ENCODE measurements at places on chromosomes 1 and 21.

DNA sequence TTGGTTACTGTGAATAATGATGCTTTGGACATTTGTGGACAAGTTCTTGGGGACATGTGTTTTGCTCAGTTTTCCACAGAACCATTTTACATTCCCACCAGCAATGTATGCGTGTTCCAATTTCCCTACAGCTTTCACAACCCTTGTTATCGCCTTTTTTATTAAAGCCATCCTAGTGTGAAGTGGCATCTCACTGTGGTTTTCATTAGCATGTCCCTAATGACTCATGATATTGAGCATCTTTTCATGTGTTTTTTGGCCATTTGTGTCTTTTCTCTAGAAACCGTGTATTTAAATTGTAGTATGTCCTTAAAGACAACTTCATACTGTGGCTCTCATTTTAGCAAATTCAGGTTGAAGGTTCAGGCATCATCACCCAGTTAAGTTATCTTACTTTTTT lies 132.1 kb downstream of the TGFBR3 start:
- DNase-seq = no peak

DNA sequence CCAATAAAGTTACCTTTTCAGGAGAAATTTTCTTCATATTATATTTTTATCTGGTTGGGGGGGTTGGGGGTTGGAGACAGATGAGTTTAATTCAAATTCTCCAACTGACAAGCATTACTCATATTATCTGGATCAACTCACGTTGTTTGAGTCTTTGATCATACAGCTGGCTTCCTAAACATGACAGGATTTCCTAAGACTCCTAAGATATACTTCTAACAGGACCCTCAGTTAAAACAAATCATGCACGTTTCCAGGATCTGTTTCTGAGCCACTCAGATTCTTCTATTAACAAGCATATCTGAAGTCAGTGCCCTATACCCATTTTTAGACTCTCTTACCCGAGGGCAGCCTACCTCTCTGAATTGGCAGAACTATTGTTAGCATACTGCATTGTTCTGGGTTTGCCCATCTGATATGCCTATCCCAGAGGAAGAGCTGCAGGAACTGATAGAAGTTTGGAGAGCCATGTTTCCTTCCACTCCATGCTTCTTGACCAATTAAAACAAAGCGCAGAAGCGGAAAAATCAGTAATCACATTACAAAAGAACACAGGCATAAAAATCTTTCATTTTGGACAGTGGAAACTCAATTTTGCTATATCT lies 653.9 kb downstream of the LTN1 start:
- DNase-seq = no peak

DNA sequence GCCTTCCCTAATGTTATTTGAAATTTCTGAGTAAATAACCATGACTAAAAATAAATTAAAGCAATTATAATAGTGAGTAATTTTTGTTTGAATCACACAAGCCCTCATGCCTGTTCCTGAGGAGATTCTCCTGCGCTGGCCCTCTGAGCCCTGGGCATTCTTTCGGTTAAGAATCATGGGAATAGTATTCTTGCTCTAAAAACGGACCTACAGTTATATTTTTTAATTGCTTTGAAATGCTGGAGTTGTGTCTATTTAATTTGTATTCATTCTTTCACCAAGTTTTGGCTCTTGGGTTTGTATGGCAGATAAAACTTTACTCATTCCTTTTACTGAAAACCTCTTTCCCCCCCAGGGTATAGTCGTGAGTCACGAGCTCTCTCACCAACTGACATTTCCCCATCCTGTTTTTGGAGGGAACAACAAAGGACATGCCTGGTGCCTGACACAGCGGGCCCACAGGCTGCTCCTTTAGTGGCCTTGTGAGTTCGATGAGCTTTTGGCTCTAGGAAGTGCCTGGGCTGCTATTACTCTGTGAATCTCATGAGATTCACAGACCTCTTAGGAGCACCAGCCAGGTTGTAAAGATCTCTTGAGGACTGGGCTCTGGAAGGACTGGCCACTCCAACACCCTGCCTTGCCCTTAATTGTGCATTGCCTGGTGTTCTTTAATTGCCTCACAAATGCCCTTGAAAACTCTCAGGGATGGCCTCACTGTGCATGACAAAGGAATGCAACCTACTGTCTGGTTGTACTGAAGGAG lies 58.6 kb downstream of the DDR2 start:
- DNase-seq = peak; percentile 90

DNA sequence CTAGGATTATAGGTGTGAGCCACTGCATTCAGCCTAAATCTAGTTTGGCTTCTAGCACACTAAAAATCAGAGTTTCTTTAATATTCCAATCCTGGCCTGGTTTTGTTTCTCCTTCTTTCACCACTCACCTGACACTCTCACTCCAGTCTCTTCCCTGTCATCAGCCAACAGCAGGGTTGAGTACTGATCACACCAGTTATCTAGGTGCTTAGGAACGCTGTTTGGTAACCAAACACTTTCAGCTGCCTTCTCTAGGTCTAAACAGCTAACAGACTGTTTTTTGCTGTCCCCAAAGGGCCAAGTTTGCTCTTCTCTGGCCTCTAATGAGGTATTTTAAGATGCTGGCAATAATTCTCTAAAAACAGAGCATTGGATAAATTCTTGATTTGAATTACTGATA lies 17.7 kb upstream of the FRRS1 start:
- no peak for DNase-seq

- DNase-seq = no peak
These were observed 219.0 kb upstream of the NRIP1 start for GRCh38 chr21:15283789-15284188.

- DNase-seq = no peak
These were observed 65.2 kb downstream of the CD247 start for GRCh38 chr1:167453123-167453522.

- no peak for DNase-seq
These were observed 95.6 kb upstream of the FGGY start for GRCh38 chr1:59201341-59201740.

GRCh38 chr1:218205721-218206120 lies 79.4 kb upstream of the RRP15 start:
- DNase-seq = no peak

- DNase-seq = no peak
These were observed 35.7 kb upstream of the GPR88 start for GRCh38 chr1:100502052-100502792.

DNA sequence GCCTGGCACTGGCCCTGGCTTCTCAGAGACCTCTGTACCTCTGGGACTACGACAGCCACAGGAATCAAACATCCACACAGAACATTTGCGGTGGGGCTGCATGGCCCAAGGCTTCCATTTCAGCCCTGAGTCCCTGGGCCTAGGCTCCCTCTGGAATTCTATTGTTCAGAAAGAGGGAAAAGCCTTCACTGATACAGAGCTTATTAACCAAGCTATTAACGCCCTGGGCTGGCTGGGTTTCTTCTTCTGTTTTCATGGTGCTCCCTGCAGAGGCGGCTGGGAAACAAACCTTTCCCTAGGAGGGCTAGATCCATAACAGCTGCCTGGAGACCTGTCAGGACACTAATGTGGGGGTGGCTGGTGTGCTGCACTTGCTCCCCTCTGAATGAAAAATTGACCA lies 88.2 kb downstream of the KAZN start:
- DNase-seq = no peak

DNA sequence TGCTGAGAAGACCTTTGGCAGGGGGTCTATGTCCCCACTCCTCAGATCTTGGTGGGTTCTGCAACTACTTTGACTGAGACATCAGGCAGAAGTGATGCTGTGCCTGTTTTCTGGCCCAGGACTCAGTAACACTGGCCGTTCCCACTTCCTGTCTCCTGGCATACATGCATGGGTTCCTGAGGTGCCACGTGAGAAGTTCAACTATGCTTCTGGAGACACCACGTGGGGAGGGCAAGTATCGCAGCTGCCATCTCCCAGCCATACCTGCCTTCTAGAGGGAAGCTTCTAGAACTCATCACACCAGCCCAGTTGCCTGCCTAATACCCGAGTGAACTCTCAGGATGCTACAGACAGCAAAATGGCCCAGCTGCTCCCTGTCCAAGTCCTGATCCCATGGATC lies 65.8 kb downstream of the TRABD2B start:
- peak; percentile 10 for DNase-seq

GRCh38 chr1:204842892-204843291 lies 27.8 kb upstream of the NFASC start:
- DNase-seq = peak; percentile 42

DNA sequence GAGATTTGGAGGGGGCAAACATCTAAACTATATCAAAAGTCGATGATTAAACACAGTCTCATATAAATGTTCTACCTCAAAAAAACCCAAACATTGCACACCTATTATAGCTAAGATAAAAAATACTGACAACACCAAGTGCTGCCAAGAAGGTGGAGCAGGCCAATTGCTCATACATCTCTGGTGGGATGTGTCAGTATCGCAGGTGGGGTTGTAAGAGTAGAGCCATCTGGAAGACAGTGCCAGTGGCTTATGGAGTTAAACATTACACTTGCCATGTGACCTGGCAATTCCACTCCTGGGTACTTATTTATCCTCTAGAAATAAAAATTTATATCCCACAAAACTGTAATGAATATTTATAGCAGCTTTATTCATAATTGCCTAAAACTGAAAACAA lies 213.4 kb downstream of the DISC1 start:
- no peak for DNase-seq

DNA sequence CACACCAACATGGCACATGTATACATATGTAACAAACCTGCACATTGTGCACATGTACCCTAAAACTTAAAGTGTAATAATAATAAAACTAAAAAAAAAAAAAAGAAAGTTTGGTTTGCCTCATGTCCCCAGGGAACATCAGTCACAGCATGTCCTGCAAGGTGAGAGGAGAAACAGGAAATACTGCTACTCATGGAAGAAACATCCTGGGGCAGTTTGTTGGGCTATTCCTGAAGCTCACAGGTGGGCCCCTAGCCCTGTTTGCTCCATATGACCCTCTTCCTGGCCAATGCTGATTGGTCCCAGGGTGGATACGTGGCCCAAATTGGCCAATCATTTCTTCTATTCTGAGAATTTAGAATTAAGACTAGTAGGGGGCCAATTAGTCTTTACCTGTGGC lies 103.4 kb upstream of the ADAR start:
- no peak for DNase-seq

DNA sequence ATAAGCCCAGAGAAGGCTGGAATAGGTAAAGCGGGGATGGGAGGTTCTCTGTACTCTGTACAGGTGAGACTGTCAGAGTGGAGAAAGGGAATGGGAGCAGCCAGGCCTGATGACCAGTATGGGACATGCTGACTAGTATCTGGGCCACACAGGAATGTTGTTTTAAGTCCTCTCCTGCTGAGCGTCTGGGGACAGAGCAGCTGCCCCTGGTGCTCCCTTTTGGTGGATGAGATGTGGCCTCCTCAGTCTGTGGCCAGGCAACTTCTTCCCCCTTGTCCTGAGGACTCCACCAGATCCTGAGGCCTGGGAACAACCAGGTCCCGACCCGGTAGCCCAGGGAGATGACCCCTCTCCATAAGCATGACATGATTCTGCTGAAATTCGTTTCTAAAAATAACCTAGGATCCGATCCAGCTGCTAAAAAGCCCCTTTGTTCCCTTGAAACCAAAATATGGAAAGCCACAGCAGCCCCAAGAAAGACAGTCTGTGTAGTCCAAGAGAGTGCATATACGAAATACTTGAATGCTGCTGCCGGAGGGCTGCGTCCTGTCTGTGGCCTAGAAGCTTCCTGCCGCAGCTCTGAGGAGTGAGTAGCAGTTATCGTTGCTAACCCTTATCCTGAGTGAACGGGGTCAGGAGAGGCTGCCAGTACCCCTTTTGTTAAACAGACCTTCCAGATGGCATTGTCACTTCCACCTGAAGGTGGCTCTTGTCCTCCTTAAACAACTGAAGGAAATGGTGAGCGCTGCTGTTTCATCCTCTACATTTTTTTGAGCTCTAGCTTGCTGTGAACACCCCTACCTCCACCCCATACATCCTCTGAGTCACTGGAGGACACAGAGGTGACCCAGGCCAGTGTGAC lies 47.1 kb downstream of the ATP2B4 start:
- no peak for DNase-seq

GRCh38 chr1:51570063-51570710 lies 46.7 kb upstream of the OSBPL9 start:
- DNase-seq = no peak

Data from A673 (cell line).